ENCODE measurements at places on chromosomes 16 and 17.

DNA sequence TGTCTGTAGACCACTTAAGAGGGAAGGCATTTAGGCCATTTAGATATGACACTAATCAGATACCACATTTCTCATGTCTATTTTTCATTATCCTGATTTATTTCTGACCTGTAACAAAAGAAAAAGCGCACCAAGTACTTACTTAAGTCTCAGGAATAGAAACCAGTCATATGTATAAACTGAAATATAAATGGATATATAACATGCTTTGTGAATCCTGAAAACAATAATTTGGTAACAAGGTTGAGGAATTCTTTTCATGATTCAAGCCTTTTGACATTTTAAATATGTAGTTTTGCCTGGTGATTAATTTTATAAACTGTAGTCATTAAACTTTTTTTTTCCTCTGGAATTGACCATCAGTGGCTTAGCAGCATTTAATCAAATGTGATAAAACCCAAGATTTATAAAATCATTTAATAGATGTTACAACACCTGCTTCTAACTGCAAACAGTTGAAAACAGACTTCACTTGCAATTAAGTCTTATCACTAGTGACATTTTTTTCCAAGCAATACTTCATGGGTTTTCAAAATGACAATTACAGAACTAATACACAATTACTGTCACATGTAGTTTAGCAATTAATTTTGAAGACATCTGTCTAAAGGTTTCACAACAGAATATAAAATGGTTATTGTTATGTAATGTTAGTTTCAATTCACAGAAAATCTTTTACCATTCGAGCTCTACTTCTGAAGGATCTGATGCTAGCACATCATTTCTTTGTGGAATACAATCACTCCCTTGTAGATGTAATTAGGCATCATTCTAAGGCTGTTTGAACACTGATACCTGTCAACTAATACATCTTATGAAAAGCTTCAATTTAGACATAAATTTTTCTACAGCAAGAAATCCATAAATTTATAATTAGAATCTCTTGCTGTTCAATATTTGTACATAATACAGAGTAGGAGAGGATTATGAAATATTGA, 110.3 kb downstream of the TOX3 start:
- no peak for DNase-seq

DNA sequence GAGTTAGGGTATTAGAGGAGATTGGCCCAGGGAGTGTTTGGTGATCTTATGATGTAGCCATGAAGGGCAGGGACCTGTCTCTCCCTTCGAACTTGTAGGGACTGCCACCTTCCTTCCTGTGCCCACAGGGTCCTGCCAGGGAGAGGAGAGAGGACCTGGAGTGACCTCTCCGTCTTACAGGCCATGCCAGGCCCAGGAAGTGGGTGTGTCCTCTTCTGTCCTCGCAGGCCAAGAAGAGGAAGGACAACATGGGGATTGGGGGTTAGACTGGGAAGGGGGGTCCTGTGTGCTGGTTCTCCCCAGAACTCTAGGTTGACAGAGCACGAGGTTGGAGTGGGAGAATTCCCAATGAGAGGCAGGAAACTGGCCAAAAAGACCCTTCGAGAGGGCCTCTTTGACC, 43.4 kb upstream of the TAC4 start:
- DNase-seq, result no peak

- no peak for DNase-seq
Measured at GRCh38 chr16:83561876-83562275, 245.9 kb upstream of the HSBP1 start.

GRCh38 chr16:23288209-23288608, 13.9 kb upstream of the SCNN1B start:
- DNase-seq, result no peak
